Foreskin keratinocyte (primary cell): ENCODE measurements at places on chromosomes 6 and 20. TPM values are rescaled to one million over a fixed set of nuclear protein-coding genes. Genes with fewer than 3 reads are reported as not detected.
A peak's percentile ranks its signal among the peaks of the same experiment; 100 is the strongest.

- no peak for DNase-seq
These were observed 70.2 kb downstream of the BMP2 start for GRCh38 chr20:6837730-6838129.

- DNase-seq = no peak
These were observed 947.7 kb upstream of the MAP3K7 start for GRCh38 chr6:91534614-91535013.

DNA sequence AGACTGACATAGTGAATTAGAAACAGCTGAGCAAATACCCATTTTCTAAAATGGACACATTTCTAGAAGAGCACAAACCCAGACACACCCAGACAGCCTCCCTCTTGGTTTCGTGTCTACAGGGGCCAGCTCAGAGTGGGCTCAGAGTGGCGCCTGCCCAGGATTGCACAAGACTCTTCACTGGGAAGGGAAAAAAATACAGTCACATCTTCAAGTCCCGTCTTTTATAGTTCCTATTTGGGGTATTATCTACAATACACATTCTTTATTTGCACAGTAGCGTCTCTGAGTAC, 246.1 kb upstream of the AFDN start:
- DNase-seq = no peak

DNA sequence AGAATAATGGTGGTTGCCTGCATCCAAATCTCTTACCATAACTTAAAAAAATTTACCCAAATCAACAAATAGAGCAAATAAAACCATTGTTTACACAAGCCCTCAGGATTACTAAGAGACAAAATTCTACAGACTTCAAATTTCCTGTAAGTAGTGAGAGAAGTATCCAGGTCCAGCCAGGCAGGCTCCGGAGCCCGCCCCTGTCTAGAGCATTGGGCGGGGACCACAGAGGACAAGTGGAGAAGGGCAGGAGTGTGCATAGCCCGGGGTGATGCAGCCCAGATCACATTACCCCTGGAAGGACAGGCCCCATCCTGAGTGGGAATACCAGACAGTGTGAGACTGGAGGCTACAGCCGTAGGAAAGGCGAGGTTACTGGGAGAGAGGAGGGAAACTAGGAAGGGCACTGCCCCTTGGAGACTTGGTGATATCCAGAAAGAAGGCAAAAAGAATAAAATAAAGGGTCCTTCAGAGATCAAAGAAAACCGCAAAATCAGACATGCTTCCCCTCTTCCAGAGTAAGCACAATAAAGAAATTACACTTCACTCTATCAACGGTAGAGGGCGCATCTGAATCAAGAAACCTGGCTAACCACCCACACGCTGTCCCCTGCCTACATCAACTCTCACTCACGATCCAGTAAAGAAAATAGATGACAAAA, 26.6 kb downstream of the RIN2 start:
- DNase-seq = peak; percentile 79

DNA sequence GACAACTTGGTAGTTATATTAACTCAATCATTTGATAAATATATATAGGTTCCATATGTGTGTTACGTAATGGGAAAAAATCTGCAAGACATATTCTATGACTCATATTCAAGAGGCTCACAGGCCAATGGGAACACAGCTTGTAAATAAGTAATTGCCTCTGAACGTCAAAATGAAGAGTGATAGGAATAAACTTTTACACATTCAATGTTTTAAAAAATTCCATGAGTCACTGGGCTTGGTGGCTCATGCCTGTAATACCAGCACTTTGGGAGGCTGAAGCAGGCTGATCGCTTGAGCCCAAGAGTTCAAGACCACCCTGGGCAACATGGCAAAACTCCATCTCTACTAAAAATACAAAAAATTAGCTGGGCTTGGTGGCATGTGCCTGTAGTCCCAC, 209.4 kb upstream of the MCHR2 start:
- peak; percentile 96 for DNase-seq

DNA sequence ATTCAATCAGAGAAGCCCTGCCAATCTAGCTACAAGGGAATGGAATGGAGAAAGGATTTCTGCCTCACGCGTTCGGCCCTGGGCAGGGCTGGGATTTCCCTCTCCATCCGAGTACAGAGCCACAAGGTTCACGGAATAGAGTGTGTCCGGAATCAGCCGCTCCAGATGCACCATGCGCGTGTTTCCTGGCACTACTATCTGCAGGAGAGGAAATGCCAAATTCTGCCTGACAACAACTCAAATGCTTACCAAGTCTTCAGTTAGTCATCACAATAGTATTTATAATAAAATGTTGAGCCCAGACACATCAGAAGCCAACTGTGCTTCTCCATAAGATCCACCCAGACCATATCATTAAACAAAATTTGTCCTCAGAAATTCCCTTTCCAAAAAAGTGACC, 75.1 kb downstream of the COL12A1 start:
- peak; percentile 13 for DNase-seq

GRCh38 chr6:25330796-25331685, 51.9 kb downstream of the CARMIL1 start:
- DNase-seq = no peak

DNA sequence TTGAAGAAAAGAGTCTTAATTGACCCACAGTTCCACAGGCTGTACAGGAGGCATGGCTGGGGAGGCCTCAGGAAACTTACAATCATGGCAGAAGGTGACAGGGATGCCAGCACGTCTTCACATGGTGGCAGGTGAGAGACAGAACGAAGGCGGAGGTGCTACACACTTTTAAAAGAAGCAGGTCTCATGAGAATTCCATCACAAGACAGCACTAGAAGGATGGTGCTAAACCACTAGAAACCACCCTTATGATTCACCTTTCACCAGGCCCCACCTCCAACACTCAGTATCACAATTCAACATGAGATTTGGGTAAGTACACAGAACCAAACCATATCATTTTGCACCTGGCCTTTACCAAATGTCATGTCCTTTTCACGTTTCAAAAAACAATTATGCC, 20.9 kb downstream of the TAGAP start:
- no peak for DNase-seq

DNA sequence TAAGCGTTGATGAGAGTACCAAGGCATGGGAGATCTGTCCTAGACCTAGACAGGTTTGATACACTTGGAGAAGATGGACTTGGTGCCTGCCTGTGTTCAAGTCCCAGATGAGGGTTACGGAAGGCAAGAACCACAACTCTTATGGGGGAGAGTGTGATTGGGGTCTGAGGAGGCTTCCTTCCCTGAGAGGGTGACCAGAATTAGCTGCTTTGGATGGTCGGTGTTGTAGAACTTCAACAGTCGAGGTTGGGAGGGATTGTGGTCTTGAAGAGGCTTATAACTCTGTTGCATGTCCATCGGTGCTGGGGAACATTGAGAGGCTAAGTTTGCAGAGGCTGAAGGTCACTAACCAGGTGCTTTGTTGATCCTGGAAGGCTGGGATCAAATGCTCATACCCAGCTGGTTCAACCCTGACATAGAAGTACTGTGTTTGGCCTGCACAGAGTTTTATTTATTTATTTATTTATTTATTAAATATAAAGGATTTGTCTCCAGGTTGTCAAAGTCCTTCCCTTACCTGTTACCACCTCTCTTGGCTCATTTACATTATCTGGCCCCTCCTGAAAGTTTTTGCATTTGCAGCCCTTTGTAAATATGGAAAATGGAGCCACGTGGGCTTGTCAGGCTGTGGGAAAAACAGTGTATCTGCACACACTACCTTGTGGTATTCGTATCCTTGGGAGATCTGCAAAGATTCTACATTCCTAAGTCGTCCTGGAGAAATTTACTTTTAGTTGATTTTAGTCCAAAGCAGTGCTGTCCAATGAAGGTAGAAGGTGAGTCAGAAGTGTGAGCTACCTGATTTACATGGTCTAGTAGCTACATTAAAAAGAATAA, 15.8 kb upstream of the EFCAB8 start:
- DNase-seq = no peak

The HAO1 gene
- not detected in 2 replicates for polyA plus RNA-seq

The FBXO30 gene
- polyA plus RNA-seq = 1.9 and 2.1 TPM in 2 replicates

The SLC17A4 gene
- polyA plus RNA-seq = not detected in 2 replicates

DNA sequence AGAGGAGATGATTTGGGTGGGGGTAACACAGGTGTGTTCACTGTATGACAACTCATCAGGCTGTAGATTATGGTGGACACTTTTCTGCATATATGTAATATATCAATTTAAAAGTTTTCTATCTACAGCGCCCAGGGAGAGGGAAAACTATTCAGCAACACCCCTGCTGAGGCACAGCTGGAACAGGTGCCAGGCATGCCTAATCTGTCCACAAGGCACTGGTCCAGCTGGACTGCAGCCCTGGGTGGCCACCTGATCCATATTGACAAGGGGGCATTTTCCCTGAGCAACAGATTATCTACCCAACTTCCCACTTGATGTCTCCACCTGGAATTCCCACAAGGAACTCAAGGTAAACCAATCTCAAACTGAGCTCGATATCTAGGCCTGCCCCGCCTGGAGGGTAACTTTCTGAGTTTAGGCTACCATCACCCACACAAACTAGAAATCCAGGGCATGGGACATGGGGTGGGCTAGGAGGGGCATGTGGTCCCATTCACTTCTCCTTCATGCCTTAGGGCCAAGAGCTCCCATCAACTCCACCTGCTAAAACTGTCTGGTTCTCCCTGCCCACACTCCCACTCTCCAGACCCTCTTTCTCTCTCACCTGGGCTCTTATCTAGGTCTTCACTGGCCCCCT, 4.6 kb downstream of the SLC22A16 start:
- DNase-seq = no peak

The ZNF391 gene
- polyA plus RNA-seq = 1.3 and 1.6 TPM in 2 replicates
